ENCODE measurements at places on chromosomes 6 and 20.

- no peak for DNase-seq
These were observed 546.1 kb upstream of the CHD6 start for GRCh38 chr20:42164121-42164890.

- no peak for DNase-seq
These were observed 18.5 kb downstream of the FRMD1 start for GRCh38 chr6:168060521-168060931.

DNA sequence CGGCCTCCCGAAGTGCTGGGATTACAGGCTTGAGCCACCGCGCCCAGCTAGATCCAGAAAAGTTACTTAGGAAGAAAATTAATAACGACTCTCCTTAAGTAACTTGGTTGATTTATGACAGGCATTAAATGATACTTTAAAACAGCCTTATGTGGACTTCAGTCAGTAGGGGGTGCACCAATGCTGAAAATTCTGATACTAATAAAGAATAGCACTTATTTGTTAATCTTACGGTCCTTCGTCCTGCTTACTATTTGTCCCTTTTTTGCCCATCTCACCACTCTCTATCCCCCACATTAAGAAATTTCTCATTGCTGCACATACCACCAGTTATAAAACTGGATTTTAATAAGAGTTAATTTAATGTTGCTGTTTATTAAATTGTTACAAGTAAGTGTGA is 12.7 kb upstream of the PRELID3B start:
- DNase-seq, result peak; percentile 25

DNA sequence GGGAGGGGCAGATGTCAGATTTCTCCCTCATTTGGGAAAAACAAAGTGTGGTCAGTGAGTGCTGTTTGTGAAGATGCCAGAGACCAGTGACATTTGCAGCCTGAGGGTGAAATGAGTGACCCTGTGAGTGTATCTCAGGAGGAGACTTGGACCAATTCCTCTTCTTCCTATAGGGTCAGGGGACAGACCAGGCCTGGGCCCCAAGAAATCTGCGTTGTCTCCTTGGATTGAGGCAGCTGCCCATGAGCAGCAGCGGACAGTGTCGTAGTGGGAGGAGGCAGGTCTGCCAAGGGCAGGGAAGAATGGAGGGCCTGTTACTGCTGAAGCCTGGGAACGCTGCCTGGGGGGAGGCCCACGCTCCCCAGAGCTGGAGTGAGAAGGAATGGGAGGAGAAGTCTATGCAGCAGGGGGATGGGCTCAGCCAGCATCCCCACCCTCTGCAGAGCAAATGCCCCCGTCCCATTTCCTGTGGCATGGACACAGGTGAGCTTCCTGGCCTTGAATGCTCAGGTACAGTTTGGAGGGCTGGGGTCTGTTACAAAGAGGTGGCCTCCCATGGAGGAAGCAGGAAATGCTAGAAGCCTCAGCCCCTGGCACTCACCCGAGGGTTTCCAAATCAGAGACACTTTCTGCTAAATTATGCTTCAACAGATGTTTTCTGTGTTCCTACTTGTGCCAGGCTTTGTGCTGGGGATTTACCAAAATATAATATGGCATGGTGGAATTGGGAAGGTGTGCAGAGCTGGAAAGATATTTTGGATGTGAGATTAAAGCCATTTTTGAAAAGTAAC is 29.8 kb downstream of the DAAM2 start:
- no peak for DNase-seq

- no peak for DNase-seq
These were observed 98.9 kb downstream of the TCP11 start for GRCh38 chr6:35042031-35042815.

DNA sequence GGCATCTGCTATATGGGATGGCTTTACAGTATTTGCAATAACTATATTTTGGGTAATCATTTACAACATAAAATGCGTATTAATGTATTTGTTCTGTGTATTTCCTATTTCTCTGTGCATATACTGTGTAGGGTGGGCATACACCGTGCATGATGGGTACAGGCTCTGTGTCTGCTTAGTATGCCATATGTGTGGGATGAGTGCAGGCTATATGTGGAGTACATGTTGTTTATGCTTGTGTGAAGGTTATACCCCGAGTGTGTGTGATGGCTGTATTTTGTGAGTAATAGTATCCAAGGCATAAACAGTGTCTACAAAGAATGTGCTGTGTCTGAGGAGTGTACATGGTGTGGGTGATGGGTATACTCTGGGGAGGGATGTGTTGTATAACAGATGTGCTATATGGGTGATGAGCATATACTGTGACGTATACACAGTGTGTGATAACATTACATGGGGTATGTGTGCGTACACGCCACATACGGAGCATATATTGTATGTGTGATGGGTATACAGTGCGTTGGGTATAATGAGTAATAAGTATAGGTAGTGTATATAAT is 52.7 kb downstream of the CPXM1 start:
- DNase-seq, result no peak

DNA sequence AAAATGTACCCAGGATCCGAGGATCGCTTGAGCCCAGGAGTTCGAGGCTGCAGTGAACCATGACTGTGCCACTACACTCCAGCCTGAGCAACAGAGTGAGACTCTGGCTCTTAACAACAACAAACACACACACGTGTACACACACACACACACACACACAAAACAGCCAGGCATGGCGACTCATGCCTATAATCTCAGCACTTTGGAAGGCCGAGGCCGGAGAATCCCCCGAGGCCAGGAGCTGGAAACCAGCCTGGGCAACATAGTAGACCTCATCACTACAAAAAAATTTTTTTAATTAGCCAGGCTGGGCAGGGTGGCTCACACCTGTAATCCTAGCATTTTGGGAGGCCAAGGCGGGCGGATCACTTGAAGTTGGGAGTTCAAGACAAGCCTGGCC is 23.3 kb upstream of the ARFGEF2 start:
- no peak for DNase-seq

GRCh38 chr6:26455357-26455970 is 2.3 kb upstream of the BTN2A1 start:
- DNase-seq, result no peak

DNA sequence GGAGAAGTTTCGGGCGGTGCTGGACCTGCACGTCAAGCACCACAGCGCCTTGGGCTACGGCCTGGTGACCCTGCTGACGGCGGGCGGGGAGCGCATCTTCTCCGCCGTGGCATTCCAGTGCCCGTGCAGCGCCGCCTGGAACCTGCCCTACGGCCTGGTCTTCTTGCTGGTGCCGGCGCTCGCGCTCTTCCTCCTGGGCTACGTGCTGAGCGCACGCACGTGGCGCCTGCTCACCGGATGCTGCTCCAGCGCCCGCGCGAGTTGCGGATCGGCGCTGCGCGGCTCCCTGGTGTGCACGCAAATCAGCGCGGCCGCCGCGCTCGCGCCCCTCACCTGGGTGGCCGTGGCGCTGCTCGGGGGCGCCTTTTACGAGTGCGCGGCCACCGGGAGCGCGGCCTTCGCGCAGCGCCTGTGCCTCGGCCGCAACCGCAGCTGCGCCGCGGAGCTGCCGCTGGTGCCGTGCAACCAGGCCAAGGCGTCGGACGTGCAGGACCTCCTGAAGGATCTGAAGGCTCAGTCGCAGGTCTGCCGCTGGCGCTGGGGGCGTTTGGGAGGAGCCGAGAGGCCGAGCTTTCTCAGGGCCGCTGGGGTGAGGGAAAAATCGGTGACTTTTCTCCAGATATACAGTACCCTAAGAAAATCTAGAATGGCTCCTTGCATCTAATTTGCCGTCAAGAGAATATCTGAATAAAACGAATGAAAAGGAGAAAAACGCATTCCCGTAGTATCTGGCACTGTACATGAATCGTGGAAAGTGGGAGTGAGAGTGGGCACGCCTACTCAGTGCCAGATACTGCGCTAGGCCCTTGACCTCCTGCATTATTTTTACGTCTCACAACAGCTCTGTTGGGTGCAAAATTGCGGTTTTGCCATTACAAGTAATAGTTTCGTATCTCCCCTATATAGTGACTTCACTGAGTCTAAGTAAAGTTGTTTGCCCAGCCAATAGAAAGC is 1.0 kb downstream of the CALHM6 start:
- DNase-seq, result peak; percentile 45

- peak; percentile 43 for DNase-seq
These were observed 38.7 kb downstream of the RGS17 start for GRCh38 chr6:153092082-153093013.

- DNase-seq, result no peak
These were observed 4.9 kb upstream of the MLN start for GRCh38 chr6:33808641-33809180.

- DNase-seq, result no peak
These were observed 30.4 kb downstream of the BFSP1 start for GRCh38 chr20:17500826-17501225.

GRCh38 chr6:40996591-40997233 is 42.3 kb downstream of the UNC5CL start:
- no peak for DNase-seq

DNA sequence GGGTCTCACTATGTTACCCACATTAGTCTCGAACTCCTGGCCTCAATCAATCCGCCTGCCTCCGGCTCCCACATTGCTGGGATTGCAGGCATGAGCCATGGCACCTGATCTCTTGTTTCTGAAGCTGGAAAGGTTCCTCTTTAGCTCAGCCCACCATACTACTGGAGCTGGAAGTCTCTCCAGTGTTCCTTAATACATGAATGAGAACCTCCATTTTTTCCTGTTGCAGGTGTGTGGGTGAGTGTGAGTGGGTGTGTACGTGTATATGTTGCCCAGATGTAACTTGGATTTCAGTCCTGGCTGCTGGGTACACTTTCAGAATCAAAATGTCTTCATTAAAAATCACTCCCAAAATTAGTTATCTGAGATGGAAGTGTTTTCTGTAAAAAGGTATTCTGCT is 11.1 kb downstream of the PNPLA1 start:
- no peak for DNase-seq

- DNase-seq, result no peak
These were observed 191.4 kb downstream of the NFATC2 start for GRCh38 chr20:51350941-51351631.

DNA sequence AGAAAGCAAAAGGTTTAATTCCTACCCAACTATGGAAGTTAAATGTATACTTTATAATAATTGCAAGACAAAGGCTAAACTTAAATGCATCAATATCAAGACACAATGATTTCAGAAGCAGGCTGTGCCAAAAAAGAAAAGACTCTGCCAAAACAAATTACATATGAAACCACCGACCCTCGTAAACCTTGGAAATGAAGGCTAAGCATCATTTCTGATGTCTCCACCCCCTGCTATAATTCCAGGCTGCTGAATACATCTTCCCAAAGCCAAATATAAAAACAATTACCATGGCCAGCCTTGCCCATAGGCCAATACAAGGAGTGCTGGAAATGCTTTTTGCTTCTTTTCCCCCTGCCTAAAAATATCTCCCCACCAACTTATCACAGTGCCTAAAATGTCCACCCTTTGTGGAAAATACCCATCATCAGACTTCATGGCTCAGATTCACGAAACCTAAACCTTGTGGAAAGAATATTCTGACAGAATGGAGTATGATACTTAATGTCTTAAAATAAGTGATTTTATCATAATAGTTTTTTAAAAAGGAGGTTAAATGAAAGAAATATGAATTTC is 37.4 kb downstream of the RCAN2 start:
- no peak for DNase-seq

- no peak for DNase-seq
These were observed 758.3 kb downstream of the HDGFL1 start for GRCh38 chr6:23327621-23328020.

- no peak for DNase-seq
These were observed 700.1 kb downstream of the QKI start for GRCh38 chr6:164114651-164115050.

DNA sequence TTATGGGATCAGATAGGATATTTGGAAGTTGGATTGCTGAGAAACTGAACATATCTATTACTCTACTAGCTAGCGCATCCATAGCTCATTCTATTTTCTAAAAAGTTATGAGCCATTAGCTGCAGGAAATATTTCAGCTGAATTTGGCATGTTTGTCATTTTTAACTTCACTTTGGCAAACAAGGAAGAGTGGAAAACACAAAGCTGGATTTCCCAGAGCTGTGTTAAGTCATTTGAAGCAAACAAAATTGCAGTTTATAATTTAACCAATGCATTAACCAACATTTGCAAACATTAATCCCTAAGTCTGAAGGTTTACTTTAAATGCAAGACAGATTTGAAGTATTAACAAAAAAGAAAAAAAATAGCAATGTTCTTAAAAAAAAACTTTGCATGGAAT is 1.2 kb downstream of the ALDH8A1 start:
- no peak for DNase-seq

GRCh38 chr6:90955246-90955645 is 368.4 kb upstream of the MAP3K7 start:
- DNase-seq, result no peak

All from NB4 (cell line).